Caco-2 (cell line): ENCODE measurements at places on chromosomes 1 and 21. TPM values are rescaled to one million over a fixed set of nuclear protein-coding genes. Genes with fewer than 3 reads are reported as not detected.

SPRR2A gene
- not detected in 2 replicates for total RNA-seq

DNA sequence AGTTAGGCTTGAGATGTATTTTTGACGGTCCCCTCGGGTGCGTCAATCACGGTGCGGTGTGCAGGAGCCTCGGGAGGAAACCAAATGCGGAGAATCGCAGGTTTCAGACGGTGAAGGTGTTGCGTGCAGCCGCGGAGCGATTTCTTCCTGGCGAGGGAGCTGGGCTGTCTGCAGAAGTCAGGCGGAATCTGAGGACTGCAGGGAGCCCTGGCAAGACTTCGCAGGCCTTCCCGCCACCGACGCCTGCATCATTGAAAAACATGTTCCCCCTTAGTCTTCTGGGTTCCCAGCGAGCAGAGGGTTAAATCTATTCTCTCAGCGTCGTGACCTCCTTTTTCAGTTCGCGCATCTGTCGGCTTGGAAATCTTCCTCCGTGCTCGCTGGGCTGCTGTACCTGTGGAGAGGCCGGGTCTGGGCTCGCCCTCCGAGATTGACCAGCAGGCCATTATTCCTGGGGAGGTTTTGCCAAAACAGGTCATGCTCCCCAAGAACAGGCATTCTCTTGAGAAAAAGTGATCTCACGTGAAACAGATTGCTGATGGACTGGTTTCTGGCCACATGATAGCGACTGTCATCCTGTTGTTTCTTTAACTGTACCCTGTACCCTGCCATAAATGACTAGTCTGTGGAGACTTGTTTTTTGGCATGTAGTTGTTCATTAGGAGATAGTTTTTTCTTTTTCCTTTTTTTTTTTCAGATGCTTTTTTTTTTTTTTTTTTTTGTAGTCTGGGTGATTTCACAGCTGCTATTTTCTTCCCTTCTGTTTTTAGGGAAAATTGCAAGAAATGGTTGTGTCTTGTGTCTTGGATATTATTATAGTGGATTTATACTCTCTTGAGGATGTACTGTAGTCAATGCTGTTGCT lies 894 bp downstream of the EPB41 start:
- peak overlapping the region; percentile 73 for H3K4me3 ChIP-seq
- peak overlapping the region; percentile 39 for H3K27ac ChIP-seq
- H3K36me3 ChIP-seq: no peaks in the 10 kb centered on the region
- H3K27me3 ChIP-seq: no peaks in the 10 kb centered on the region
- H3K4me1 ChIP-seq: peaks cover 6% of the 10 kb centered on the region; the same call in 1 of the 2 replicates

DNA sequence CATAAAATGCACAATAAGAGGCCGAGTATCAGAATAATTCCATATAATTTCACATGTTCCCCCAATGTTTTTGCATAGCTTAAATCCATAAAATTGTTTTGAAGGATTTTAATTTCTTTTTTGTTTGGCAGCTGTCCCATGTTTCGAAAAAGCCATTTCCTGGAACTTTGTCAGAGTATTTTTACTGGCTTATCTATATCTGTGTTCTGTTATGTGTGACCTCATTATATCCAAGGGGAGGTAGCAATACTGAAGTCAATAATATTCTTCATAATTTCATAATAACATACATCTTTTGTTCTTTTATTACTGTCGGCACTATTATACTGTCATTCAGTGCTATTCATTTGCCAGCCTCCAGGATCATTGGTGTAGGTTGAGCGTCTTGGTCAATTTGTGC lies 9.4 kb upstream of the BACH1 start:
- H3K27me3 ChIP-seq: no peaks in the 10 kb centered on the region
- H3K36me3 ChIP-seq: no peaks in the 10 kb centered on the region
- peaks cover 10% of the 10 kb centered on the region; the same call in 1 of the 2 replicates for H3K4me1 ChIP-seq
- no peak for DNase-seq
- no peak overlapping the region for H3K4me3 ChIP-seq
- no peak overlapping the region for H3K27ac ChIP-seq

DNA sequence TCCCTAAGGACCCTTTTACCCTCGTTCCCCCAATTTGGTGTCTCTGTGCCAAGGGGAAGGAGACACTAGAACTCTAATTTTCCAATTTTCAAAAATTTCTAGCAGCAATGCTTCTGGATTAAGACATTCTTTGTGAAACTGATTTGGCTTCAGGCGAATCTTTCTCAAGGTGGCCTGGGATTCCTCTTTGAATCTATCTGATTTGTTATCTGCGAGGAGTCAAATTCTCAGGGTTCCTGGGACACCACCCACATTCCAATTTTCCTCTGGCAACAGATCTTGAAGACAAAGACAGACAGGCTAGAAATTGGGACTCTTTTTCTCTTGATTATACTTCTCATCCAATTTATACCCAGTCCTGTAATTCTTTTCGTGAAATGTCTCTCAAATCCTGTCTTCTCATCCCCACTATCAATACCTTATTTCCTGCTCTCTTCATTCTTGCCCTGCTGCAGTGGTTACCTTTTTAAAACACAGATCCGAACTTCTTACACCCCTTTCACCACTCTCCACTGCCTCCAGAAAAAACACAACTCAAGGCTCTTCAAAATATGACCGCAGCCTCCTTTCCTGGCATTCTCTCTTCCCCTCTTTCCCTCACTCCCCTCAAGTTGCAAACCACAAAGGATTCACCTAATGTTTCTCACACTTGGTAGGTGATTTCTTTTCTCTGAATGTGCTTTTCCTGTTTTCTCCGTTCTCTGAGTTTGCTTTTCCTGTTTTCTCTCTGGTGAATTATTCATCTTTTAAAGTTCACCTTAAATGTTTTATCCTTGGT lies 2.7 kb upstream of the MPZL1 start:
- peak; percentile 76 for DNase-seq
- no peaks in the 10 kb centered on the region for H3K36me3 ChIP-seq
- no peaks in the 10 kb centered on the region for H3K27me3 ChIP-seq
- H3K4me1 ChIP-seq: peaks cover 51% of the 10 kb centered on the region

- H3K27ac ChIP-seq: no peak overlapping the region
- DNase-seq: no peak
- H3K4me3 ChIP-seq: no peak overlapping the region
- H3K4me1 ChIP-seq: peaks cover 6% of the 10 kb centered on the region; the same call in 1 of the 2 replicates
- no peaks in the 10 kb centered on the region for H3K27me3 ChIP-seq
- no peaks in the 10 kb centered on the region; the same call in 1 of the 2 replicates for H3K36me3 ChIP-seq
Observed at GRCh38 chr1:179137617-179138255, 55.9 kb downstream of the TOR3A start.

FCRL1 gene
- total RNA-seq: not detected in 2 replicates

GRCh38 chr1:198612471-198613260 lies 26.2 kb upstream of the PTPRC start:
- H3K36me3 ChIP-seq: no peaks in the 10 kb centered on the region
- no peak overlapping the region for H3K4me3 ChIP-seq
- no peak overlapping the region for H3K27ac ChIP-seq
- DNase-seq: no peak
- no peaks in the 10 kb centered on the region for H3K4me1 ChIP-seq

DNA sequence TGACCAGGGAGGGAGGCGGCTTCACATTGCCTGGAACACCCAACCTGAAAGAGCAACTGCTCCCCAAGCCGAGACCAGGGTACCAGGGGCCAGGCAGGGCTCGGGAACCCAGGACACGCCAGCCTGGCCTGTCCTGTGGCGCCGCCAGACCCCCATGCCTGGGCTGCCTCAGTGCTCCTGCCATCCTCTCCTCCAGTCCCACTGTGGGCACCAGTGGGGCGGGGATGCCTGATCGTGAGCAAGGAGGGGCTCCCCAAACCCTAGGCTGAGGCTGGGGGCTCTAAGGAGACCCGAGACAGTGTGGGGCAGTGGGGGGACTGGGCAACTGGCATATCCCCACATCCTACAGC lies 45.1 kb downstream of the WNT9A start:
- DNase-seq: no peak
- no peaks in the 10 kb centered on the region; the same call in 1 of the 2 replicates for H3K27me3 ChIP-seq
- no peak overlapping the region for H3K4me3 ChIP-seq
- no peaks in the 10 kb centered on the region for H3K36me3 ChIP-seq

DNA sequence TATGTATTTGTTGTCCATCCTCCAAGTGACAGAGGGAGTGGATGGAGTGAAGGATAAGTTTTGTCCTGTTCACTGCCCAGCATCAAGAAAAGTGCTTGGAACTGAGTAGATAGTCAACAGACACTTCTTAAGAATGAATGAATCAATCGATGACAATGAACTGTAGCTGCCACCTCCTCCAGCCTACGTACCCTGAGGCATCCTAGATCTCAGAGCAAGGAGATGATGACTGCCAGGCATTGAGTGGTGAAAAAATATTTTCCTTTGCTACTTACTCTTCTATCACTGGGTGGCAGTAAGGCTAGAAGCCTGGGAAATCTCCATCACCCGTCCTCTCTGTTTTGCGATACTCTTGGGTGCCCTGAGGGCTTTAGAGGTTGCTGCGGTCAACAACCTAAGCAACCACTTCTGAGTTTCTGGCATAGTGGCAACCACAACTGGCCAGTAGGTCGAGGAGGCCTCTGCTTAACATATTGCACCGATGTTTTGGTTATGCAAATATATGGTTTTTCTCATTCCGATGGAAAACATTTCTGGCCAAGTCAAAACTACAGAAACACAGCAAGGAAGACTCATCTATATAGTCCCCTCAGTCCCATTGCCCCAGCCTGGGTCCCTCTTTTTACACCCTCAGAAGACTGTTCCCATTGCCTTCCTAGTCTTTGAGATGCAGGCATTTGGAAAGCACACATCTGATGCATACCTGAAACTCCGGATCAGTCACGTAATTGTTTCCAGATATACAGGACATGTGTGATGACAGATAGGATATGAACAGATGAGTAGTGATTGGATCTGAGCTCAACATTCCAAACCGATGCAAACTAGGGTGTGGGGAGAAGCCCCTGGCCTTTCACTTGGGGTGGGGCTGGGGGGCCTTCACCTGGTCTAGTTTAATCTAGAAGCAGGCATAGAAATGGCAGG lies 136.8 kb downstream of the RUNX1 start:
- no peak for DNase-seq
- peaks cover 27% of the 10 kb centered on the region for H3K4me1 ChIP-seq
- no peak overlapping the region for H3K27ac ChIP-seq
- no peaks in the 10 kb centered on the region; the same call in 1 of the 2 replicates for H3K27me3 ChIP-seq
- H3K36me3 ChIP-seq: no peaks in the 10 kb centered on the region
- H3K4me3 ChIP-seq: no peak overlapping the region

- H3K27ac ChIP-seq: peak overlapping the region; percentile 82
- H3K4me1 ChIP-seq: peaks cover 26% of the 10 kb centered on the region
- no peaks in the 10 kb centered on the region for H3K27me3 ChIP-seq
- H3K4me3 ChIP-seq: peak overlapping the region; percentile 66
- no peaks in the 10 kb centered on the region for H3K36me3 ChIP-seq
Observed at GRCh38 chr1:29237129-29237821, 953 bp downstream of the PTPRU start.

DNA sequence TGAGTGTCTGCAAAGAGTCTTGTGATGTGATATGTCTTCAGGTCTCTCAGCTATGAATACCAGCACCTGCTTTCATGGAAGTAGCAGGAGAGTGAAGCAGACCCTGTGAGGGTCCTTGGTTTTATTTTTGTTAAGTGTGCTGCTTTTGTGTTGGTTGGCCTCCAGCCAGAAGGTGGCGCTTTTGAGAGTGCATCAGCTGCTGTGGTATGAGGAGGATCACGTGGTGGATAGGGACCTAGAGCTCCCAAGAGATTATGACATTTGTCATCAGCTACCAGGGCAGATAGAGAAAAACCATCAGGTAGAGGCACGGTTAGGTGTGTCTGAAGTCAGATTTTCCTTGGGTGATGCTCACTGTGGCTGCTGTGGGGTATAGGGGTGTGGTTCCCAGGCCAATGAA lies 1232.1 kb downstream of the MRPL39 start:
- H3K27ac ChIP-seq: no peak overlapping the region
- no peak overlapping the region for H3K4me3 ChIP-seq
- no peaks in the 10 kb centered on the region for H3K36me3 ChIP-seq
- H3K4me1 ChIP-seq: no peaks in the 10 kb centered on the region

- no peaks in the 10 kb centered on the region for H3K36me3 ChIP-seq
- no peaks in the 10 kb centered on the region for H3K27me3 ChIP-seq
- H3K4me3 ChIP-seq: no peak overlapping the region
- no peak for DNase-seq
Observed at GRCh38 chr1:12711536-12711935, 4.4 kb upstream of the AADACL3 start.

DNA sequence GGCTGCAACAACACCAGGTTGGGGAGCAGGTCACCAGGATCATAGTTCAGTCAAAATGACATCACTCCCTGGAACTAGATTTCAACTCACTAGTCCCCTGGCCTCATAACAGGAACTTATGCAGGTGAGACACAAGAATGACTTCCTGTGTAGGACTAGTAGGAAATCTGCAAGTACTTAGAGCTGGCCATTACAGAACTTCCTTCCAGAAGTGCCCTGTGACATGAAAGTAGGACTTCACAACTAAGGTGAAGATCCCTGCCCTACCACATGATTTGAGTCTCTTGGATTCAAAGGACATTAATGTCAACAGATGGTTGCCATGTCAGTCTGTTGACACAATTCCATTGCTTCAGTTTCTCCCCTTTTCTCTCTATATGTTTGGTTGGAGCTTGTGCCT lies 223.1 kb downstream of the RPS6KC1 start:
- no peak overlapping the region for H3K27ac ChIP-seq
- DNase-seq: no peak
- peaks cover 4% of the 10 kb centered on the region; the same call in 1 of the 2 replicates for H3K4me1 ChIP-seq
- no peak overlapping the region for H3K4me3 ChIP-seq

GRCh38 chr1:93180723-93181613 lies at the start of gene CCDC18:
TSS of gene CCDC18 (plus strand) at chr1:93180724. CDS start at chr1:93183362, 2,638 bp downstream.
- peak within 1 kb of the TSS; percentile 96 for H3K27ac ChIP-seq
- peak within 1 kb of the TSS; percentile 94 for H3K4me3 ChIP-seq
- DNase-seq: no peak
- no peaks in the 10 kb centered on the region for H3K27me3 ChIP-seq

- DNase-seq: peak; percentile 22
- H3K27me3 ChIP-seq: no peaks in the 10 kb centered on the region
- no peaks in the 10 kb centered on the region for H3K4me1 ChIP-seq
- no peak overlapping the region for H3K27ac ChIP-seq
- H3K36me3 ChIP-seq: no peaks in the 10 kb centered on the region
Observed at GRCh38 chr1:67850151-67850551, 16.9 kb upstream of the GNG12 start.

HAX1 gene
- 135 and 138 TPM in 2 replicates for total RNA-seq

GRCh38 chr1:8084913-8085312 lies 58.8 kb upstream of the ERRFI1 start:
- no peaks in the 10 kb centered on the region for H3K27me3 ChIP-seq
- peaks cover 20% of the 10 kb centered on the region for H3K4me1 ChIP-seq
- H3K36me3 ChIP-seq: no peaks in the 10 kb centered on the region
- H3K27ac ChIP-seq: no peak overlapping the region
